B cell (primary cell): ENCODE measurements at places on chromosomes 12 and 14. TPM values are rescaled to one million over a fixed set of nuclear protein-coding genes. Genes with fewer than 3 reads are reported as not detected.

DNA sequence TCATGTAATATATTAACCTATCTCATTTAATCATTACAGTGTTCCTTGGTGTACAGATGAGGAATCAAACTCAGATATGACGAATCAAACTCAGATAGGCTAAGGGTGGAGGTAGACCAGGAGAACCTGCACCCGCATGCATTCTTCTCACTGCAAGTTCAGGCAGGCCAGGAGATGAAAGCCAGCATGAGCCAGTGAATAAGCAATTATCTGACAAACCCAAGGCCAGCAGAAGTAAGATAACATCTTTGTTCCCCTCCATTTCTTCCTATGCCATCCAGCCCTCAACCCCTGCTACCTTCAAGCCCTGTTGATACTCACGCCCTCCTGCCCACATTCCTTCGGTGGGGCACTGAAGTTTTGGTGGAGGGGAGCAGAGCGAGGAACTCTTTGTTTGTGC lies 152.2 kb downstream of the ETV6 start:
- no peak for DNase-seq

DNA sequence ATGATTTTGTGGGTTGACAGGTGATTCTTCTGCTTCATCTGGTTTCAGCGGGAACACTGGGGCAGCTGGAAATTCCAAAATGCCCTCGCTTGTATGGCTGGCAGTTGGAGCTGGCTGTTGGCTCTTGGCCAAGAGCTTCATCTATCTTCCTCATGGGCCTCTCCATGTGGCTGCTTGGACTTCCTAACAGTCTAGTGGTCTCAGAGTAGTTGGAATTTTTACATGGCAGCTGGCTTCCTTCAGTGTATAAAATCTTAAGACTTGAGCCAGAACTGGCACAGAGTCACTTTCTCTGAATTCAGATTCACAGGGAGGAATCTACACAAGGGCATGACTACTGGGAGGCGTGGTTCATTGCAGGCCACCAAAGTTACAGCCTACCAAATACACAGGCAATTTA lies 204.9 kb upstream of the RMST start:
- DNase-seq, result no peak

DNA sequence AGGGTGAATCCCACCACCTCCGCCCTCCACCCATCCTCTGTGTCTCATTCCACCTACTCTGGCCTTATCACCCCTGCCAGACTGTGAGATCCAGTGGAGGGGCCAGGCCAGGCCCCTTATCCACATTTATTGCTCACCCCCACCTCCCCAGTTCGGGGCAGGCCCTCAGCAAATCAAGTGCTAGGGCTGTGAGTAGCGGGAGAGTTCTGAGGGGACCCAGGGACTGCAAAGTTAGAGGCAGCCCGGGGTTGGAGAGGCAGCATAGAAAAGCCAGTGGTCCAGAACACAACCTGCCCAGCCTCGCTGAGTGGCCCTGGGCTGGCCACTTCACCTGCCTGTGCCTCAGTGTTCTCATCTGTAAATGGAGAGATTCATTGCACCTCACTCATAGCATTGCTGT lies 27.2 kb upstream of the ACTN1 start:
- DNase-seq, result no peak

Gene GUCY2C
- 0.29 and 0.37 TPM in 2 replicates for total RNA-seq

- DNase-seq, result no peak
Measured at GRCh38 chr12:75116646-75117198, 92.9 kb downstream of the KCNC2 start.

GRCh38 chr12:92784356-92784755 lies 81.6 kb downstream of the PLEKHG7 start:
- no peak for DNase-seq

DNA sequence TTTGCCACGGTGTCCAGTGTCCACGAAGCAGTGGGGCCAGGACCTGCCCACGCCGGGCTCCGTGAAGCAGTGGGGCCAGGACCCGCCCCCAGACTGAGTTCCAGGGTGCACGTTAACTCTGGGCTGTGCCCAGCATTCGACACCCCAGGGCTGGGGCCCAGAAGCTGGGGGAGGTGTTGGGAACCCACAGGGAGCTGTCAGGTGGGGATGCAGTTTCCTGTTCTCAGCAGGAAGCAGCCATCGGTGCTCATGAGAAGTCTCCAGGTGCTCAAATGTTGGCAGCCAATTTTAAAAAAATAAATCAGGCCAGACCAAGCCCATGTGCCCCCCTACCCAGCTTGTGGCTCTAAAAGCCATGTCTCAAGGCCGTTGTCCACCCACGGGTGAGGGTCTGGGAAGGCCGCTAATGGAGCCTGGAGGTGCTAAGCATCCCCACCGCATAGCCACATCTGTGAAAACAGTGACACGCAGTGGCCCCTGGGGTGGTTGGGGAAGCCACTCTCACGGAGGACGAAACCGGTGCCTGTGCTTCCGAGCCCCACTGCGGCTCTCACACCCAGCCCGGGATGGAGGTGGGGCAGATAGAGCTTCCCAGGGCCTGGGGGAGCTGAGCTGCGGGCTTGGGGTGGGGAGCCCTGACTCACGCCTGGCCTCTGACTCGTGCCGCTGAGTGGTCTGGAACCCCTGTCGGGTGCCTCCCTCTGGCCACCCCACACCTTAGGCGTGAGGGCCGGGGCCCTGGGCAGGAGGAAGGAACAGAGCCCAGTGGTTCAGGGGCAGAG lies 53.5 kb downstream of the FBRSL1 start:
- no peak for DNase-seq

Gene RAB2B
- 46.5 and 46.8 TPM in 2 replicates for total RNA-seq

- DNase-seq, result no peak
Measured at GRCh38 chr12:58750484-58750883, 169.8 kb downstream of the LRIG3 start.

DNA sequence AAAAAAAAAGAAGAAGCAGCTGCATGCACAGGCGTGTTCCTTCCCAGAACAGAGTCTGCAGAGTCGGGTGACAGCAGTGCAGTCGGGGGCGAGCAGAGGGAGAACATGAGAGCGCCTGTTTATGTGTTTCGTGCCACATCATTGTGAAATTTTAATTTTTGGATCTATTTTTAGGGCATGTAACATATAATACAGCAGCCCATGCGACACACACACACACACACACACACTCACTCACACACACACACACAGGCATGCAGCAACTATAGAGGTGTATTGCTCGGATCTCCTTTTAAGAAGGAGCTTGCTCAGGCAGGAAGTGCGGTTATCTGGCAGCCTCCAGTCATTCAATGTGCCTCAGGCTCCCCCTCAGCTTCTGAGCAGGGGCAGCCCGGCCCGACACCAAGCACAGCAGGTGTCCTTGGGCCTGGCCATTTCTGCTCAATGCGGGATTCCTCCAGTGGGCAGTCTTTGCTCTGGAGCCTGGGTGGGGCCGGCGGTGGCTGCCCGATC lies 71.8 kb downstream of the ZNF664 start:
- DNase-seq, result no peak

GRCh38 chr12:40300490-40300889 lies 75.7 kb downstream of the LRRK2 start:
- no peak for DNase-seq

- peak; percentile 85 for DNase-seq
Measured at GRCh38 chr12:9797722-9798619, 29.3 kb upstream of the KLRF1 start.

DNA sequence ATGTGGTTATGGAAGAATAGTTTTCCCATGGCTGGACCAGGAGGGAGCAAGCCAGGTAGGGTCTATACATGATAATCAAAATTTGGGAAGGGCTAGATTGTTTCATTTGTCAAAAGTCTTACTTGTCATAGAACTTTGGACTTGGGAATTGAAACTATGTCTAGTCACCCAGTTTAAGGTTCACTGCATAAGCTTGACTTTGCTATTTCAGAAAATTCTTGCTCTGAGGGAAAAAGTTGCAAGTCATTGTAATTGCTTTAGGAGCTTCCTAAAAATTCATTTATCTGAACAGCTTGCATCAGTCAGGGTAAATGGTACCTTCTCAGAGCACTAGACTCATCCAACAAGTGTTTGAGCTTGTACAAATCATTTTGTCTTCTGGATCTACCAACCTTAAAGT lies 1194.7 kb downstream of the GALC start:
- DNase-seq, result no peak

GRCh38 chr12:67982164-67982563 lies 7.1 kb upstream of the IFNG-AS1 start:
- no peak for DNase-seq

- DNase-seq, result no peak
Measured at GRCh38 chr14:38290601-38291188, 34.8 kb upstream of the CLEC14A start.

Gene NANOG
- total RNA-seq, result not detected in 2 replicates

DNA sequence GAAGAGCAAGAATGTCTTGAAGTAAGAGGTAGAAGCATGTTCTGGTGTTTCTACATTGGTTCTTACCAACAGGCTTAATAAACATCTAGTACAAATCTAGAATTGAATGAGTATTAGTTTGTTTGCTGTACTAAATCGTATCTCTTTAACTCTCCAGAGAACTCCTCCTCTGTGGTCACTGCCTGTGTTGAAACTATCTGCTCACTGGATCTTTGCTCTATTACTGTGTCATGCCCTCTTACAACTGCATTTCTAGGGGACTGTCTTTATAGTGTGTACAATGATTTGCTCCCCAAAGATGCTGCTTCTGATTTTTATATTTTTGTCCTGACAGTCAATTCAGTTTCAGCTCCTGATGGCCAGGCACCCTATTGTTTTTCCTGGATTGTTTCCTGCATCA lies 50.1 kb upstream of the E2F7 start:
- no peak for DNase-seq

DNA sequence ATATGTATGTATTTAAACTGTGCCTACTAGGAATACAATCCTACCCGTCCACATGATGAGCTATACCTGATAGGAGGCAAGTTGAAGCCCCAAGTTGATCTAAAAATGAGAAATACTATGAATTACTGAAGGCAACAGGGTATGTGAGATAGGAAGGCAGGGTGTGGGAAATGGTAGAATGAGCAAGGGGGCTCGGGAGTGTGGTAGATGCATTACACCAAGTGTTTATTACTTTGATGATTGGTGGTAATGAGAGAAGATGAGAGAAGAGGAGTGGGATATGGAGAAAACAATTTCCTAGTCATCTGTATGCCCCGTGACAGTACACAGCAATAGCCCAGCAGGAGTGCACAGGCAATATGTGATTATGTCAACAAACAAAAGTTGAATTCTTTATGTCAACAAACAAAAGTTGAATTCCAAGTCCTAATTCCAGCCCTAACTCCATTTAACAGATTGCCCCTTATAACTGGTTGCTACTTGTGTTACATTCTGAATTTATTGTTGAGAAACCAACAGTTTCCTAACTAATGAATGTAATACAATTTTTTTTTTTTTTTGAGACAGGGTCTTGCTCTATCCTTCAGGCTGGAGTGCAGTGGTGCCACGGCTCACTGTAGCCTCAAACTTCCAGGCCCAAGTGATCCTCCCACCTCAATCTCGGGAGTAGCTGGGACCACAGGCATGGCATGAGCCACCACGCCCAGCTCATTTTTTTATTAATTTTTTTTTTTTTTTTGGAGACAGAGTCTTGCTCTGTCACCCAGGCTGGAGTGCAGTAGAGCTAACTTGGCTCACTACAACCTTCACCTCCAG lies 2.5 kb downstream of the LPCAT3 start:
- no peak for DNase-seq

DNA sequence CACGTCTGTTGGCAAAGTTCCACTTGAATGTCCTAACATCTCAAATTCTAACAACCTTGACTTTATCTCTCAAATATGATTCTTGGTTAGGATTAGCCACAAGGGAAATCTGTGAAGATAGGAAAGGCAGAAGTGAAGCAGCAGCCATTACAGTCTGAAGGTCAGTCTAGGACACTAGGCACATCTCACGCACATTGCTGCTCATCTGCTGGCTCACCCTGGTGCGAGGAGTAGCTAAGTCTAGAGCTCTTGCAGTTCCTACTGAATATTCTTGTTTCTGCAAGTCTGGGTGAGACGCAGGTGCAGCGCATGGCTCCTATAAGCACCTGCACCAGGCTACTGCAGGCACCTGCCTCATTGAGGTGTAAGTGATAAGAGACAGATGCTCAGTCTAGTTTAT lies 6.4 kb upstream of the SLC25A3 start:
- DNase-seq, result no peak
